NCI-H446 treated with DMSO at 0.1 percent for 48 hours (cell line): ENCODE measurements at places on chromosomes 3 and 15.

GRCh38 chr3:50297384-50297775 lies 1.8 kb downstream of the HYAL3 start:
- DNase-seq: no peak

DNA sequence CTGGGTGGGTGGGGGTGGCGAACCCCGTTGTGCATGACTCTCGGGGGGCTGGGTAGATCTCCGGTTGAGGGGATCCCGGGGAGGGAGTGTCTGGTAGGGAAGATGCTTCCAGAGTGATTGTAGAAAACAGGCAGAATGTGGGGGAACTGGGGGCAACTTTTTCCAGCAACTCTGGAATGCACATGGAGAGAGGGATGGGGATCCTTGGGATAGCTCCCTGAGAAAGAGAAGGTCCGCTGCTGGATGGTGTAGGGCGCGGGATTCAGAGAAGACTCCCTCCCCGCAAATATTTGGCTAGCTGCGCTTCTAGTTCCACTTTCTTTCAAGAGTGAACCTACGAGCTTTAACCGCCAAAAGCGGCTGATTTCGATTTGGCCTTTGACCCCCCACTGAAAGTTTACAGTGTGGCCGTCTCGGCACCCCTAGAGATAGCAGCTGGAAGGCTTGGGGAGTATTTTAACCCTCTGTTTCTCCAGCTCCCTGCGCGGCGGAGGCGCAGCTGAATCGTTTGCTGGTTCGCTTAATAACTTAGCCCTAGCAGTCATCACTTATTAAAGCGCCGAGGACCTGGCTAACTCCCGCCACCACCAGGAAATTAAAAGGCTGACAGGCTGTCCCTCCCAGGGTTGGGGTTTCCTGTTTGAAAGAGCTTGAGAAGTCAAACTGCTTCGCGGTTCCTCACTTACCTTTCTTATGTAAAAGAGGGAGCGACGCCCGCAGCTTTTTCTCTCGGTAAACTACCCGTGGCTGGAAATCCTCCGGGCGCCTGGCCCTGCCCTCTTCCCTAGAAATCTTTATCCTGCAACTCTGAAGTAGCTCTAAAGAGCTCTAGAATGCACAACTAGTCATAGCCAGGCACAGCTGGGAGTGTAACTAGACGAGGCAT lies 1.2 kb downstream of the PHLDB2 start:
- no peak for DNase-seq

DNA sequence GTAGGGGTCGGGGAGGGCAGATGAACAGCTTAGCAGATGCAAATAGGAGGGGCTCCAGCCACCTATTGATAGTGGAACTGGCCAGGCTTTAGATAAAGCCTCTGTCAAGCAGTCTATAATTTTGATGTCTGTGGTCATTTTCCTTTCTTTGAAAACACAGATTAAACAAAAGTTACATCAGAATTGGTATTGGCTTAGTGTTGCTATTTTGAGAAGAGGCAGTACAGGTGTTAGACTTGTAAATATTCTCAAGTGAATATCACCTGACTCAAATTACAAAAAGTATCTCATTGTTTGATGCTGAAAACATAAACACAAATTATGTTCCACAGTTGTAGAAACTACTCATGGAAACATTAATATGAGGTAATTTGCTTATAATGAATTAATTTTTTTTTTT lies 18.1 kb downstream of the GHRL start:
- no peak for DNase-seq

DNA sequence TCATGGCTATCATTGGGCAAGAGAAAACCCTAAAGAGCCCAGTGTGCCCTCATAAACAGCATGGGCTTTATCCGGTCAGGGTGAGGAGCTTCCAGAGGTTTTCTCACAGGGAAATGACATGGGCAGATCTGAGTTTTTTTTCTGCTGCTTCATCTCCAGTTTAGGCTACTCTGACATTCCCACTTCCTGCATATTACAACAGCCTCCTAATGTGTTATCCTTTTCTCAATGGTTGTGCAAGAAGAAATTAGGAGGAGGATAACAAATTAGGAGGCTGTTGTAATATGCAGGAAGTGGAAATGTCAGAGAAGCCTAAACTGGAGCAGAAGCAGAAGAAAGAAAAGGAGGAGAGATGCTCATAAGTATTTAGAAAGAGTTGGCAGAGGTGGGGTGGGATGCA lies 175.6 kb downstream of the MTHFS start:
- no peak for DNase-seq

DNA sequence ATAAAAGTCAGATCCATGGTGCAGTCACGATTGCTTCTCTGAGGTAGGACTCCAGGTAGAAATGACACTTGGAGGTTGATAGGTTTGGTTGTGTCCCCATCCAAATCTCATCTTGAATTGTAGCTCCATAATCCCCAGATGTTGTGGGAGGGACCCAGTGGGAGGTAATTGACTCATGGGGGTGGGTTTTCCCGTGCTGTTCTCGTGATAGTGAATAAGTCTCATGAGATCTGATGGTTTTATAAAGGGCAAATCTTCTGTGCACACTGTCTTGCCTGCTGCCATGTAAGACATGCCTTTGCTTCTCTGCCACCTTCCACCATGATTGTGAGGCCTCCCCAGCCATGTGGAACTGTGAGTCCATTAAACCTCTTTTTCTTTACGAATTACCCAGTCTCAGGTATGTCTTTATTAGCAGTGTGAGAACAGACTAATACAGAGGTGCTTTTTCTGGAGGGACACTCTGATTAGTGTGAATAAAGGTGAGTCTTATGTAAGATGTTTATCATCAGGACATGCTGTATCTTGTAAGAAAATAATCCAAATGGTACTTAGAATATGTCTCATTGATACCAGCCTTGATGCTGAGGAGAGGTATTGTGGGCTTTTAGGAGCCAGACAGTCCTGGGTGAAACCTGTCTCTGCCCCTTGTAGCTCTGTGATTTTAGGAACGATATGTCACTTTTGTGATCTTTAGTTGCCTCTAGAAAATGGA lies 43.0 kb downstream of the SLCO3A1 start:
- DNase-seq: no peak

DNA sequence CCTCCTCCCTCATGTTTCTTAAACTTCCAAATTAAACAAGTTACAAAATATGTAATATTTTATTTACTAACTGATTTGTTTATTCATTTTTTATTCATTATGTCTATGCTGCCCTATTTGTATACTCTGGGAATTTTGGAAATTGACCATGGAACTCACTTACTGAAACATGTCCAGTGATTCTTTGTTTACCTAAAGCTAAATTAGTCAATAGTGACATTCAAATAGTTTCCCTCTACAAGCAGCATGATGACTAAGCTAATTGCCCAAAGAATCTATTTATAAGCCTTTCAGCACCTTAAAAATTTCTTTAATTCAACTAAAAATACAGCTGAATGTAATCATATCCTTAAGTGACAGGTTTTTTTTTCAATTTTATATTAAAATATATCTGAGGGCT lies 437.7 kb downstream of the SI start:
- no peak for DNase-seq

DNA sequence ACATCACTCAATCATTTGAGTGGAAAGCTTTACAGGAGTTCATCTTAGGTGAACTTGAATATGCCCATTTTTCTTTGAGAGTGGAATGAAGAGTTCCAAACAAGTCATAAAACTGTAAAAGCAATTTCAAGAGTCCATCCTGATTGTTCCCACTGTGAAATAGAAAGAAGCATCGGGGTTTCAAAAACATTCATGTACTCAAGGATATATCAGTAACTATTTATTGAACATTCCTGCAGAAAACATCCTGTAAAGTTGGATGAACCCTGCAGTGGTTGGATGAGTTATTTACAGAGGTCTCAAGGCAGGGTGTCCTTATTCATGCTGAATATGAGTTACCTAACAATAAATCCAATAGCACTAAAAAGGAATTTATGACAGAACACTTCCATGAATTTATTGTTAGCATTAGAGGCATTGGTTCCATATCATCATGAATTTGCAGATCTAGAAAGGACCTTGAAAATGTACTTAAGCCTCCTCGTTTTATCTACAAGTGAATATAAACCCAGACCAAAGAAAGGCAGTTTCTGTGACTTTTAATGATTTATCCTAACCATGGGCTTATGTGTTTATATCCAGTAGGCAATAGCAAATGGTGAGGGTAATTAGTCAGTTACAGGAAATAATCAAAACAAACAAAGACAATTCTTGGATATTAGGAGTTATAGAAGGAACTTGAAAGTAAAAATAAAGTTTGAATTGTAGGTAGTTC lies 361.9 kb upstream of the KCNMB2 start:
- DNase-seq: no peak

GRCh38 chr15:62818691-62819090 lies 223.9 kb upstream of the TPM1 start:
- no peak for DNase-seq
